HCEC 1CT (cell line): ENCODE measurements at places on chromosomes 7 and 10.

DNA sequence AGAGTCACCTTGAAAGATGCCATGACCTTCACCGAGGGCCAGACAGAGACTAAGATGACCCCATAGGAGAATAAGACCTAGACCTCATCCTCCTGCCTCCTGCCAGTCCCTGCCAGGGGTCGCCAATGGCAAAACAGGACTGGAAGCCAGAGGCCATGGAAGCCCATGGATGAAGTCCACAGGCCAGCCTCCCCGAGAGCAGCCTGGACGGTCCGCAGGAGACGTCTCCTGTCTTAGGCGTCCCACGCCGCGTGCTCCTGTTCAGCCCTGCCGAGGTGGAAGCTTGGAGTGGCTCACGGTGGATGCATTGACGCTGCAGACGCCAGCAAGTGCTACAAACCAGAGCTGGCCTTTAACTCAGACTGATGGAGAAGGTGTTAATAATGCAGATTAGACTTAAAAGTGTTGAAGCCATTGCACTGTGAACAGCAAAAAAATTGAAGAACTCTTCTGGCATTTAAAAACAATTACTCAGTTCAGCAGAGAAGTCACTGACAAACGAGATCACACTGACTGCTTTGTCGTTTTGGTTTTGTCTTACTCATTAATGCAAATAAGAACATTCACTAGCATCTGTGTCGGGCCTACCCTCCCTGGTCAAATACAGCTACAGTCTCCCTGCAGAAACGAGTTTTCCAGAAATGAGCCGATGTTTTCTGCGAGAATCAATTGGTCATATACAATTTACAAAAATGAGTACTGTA lies 38.1 kb upstream of the FAM20C start:
- DNase-seq: no peak

DNA sequence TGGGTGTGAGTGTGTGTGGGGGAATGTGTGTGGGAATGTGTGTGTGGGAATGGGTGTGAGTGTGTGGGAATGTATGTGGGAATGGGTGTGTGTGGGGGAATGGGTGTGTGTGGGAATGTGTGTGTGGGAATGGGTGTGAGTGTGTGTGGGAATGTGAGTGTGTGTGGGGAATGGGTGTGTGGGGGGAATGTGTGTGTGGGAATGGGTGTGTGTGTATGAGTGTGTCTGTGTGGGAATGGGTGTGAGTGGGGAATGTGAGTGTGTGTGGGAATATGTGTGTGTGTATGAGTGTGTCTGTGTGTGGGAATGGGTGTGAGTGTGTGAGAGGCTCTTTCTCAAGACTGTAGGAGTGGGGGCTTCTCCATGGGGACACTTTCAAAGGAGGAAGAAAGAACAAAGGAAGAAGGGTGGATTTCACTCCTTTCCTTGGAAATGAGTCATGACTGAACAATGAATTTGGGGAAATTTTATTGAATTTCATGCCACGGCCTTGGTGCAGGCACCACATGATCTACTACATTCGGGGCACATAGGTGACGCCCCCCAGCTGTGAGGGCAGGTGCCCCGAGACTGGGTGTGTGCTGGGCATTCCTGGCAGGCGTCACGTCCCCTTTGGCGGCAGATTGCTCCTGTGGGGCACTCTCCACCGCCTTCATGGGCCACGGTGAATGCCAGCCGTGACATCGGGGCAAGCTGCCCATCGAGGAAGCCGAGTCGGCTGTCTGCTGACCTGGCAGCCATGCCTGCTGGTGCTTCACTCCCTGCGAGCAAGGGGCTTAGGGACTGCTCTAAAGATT lies 88.8 kb upstream of the INSIG1 start:
- peak; percentile 64 for DNase-seq

- no peak for DNase-seq
Measured at GRCh38 chr10:24651923-24652322, 71.8 kb downstream of the ARHGAP21 start.

DNA sequence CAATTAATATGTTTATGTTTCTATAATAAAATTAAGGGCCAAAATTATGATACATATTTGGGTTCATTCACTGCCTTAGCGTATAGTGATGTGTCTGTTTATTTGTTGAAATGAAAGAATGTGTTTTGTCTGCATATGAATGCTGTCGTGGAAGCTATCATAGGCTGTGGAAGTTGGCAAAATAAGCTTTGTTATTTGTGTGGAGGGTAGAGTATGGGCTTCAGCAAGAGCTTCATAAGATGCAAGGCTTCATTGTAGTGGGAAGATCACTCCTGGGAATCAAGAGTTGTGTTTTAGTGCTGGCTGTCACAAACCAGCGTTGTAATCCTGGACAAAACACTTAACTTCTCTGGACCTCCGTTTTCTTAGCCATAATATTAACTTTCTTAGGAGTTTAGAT lies 2.5 kb downstream of the SLK start:
- DNase-seq: no peak

- peak; percentile 37 for DNase-seq
Measured at GRCh38 chr10:97333351-97333600, 1.3 kb downstream of the FRAT2 start.

DNA sequence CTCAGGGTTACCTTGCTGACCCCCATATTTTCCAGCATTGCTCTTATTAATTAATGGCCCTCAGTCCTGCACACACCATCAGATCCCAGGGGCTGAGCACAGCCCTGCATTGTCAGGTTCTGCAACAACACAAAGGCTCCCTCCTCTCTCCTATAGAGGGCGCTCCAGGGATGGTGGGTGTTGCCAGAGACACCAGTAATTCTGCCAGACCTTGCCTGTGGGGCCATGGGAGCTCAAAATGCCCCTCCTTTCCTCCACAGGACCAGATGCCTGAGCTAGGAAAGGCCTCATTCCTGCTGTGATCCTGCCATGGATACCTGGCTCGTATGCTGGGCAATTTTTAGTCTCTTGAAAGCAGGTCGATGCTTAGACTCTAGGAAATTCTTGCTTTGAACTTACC lies 42.8 kb upstream of the PRSS58 start:
- DNase-seq: no peak

DNA sequence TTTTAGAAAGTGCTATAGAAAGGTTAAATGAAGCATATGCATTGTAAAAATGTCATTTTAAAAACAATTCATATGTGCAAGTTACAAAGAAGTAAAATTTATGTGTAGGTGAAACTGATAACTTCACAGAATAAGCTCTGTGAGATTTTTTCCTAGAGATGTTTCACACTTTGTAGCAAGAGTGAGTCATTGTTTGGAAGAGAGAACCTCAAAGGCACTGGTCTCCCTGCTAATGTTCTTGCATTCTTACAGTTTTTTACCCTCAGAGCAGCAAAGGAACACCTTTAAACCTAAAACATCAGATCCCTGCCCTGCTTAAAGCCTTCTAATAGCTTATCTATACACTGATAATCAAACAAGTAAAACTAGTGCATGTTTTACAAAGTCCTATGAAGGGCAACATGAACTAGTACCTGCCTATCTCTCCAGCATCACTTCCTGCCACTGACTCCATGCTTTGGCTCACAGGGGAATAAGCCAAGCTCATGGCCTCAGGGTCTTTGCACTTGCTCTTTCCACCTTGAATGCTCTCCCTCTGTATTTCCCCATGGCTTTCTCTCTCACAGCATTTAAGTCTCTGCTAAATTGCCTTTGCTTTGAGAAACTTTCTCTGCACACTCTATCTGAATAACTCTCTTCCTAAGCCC lies 997.0 kb downstream of the GATA3 start:
- no peak for DNase-seq

GRCh38 chr10:116674901-116675423 lies 54.2 kb downstream of the PNLIPRP2 start:
- DNase-seq: no peak

GRCh38 chr7:3922175-3922635 lies 621.2 kb downstream of the SDK1 start:
- DNase-seq: peak; percentile 81

DNA sequence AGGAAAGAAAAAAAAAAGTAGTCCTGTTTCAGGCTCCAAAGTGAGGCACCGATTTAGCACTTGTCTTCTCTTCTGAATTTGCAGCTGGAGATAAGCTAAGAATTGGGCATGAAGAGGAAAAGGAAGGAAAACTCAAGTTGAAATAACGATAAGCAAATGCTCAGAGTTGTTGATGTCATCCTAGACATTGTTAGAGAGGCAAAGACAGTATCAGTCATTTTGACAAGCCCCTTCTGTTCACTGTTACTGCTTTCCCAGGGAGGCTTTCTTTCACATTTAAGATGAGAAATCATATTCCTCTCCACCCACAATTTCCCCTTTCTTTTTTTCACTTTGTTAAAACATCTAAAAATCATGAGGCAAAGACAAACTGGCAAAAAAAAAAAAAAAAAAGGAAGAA lies 41.8 kb downstream of the SORCS1 start:
- DNase-seq: no peak

DNA sequence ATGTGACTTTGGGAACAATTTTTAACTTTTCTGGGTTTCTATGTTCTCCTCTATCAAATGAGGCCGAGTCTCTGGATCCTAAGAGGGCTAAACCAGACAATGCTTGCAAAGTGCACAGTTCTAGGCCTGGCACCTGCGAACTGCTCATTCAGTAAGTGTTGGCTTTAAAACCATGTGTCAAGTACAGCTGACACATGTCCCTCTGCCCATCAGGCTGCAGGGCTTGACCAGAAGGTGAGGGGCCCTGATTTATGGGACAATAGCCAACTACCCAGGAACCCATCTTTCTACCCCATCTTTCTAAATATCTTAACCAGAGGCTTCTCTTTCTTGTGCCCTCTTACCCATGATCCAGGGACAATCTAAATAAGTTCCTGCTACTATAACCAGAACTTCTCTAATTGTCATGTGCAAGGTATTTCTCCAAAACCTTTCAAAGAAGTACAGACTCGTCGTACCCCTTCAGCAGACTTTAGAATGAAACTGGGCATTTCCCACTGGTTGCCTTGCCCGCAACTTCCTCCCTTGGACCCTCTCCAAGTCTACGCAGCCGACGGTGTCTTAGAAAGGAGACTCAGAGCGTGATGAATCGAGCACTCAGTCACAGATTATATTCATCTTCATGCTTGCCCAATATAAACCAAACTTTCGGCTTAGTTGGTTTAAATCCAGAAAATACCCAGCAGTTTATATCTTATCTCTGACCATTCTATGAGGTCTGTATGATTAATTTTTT lies 69.8 kb upstream of the STEAP1B start:
- DNase-seq: peak; percentile 64

DNA sequence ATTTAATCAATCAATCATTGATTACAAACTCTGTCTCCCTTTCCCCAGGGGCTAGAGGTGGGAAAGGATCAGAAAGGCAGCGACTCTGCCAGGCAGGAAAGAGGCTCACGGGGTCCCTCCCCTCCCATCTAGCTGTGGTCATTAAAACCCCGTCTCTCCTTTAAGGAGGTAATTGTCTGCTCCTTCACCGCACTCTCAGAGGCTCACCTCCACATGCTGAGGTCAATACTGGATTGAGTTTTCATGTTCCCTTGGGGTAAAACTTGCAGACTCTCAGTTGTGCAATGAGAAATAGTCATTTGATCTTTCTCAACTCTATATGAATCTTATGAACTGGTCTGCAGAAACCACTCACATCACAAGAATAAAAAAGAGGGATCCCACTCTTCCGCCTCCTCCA lies 368.8 kb downstream of the ADRA2A start:
- no peak for DNase-seq

- DNase-seq: peak; percentile 53
Measured at GRCh38 chr7:134724606-134725005, 54.8 kb upstream of the CALD1 start.
